ENCODE measurements at places on chromosomes 3 and 15.

GRCh38 chr3:122014741-122015140 is 7.3 kb downstream of the ILDR1 start:
- no peak for DNase-seq
- no peak overlapping the region for H3K4me3 ChIP-seq
- no peaks in the 10 kb centered on the region for H3K27me3 ChIP-seq
- H3K27ac ChIP-seq: no peak overlapping the region
- peaks cover 6% of the 10 kb centered on the region for H3K4me1 ChIP-seq

DNA sequence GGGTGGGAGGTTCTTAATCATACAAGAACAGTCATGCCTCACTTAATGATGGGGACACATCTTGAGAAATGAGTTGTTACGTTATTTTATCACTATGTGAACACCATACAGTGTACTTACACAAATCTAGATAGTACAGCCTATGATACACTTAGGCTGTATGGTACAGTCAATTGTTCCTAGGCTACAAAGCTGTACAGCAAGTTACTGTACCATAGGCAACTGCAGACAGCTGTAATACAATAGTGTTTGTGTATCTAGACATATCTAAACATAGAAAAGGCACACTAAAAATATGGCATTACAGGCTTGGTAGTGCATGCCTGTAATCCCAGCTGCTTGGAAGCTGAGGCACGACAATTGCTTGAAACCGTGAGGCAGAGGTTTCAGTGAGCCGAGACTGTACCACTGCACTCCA is 55.7 kb upstream of the PLXND1 start:
- no peak for DNase-seq
- peaks cover 51% of the 10 kb centered on the region for H3K4me1 ChIP-seq
- H3K27me3 ChIP-seq: no peaks in the 10 kb centered on the region
- H3K4me3 ChIP-seq: no peak overlapping the region

- no peak overlapping the region for H3K27ac ChIP-seq
- H3K4me1 ChIP-seq: no peaks in the 10 kb centered on the region
- no peak for DNase-seq
- H3K4me3 ChIP-seq: no peak overlapping the region
- no peaks in the 10 kb centered on the region for H3K36me3 ChIP-seq
- no peaks in the 10 kb centered on the region for H3K27me3 ChIP-seq
Observed at GRCh38 chr3:169387751-169388696, 275.5 kb downstream of the MECOM start.

- no peak for DNase-seq
- H3K4me3 ChIP-seq: no peak overlapping the region
- H3K36me3 ChIP-seq: no peaks in the 10 kb centered on the region
- H3K4me1 ChIP-seq: no peaks in the 10 kb centered on the region
Observed at GRCh38 chr3:37538747-37539146, 322.9 kb upstream of the CTDSPL start.

GRCh38 chr3:188453431-188454384 is 299.8 kb downstream of the LPP start:
- no peak overlapping the region for H3K4me3 ChIP-seq
- H3K27me3 ChIP-seq: no peaks in the 10 kb centered on the region
- DNase-seq: no peak

GRCh38 chr3:140655678-140656077 is 22.2 kb upstream of the TRIM42 start:
- no peak for DNase-seq
- no peaks in the 10 kb centered on the region for H3K4me1 ChIP-seq
- no peak overlapping the region for H3K4me3 ChIP-seq
- no peaks in the 10 kb centered on the region for H3K36me3 ChIP-seq

GRCh38 chr3:59256230-59256629 is 206.4 kb upstream of the CFAP20DC start:
- H3K27ac ChIP-seq: no peak overlapping the region
- H3K27me3 ChIP-seq: no peaks in the 10 kb centered on the region
- no peak for DNase-seq
- H3K4me1 ChIP-seq: no peaks in the 10 kb centered on the region
- H3K4me3 ChIP-seq: no peak overlapping the region

DNA sequence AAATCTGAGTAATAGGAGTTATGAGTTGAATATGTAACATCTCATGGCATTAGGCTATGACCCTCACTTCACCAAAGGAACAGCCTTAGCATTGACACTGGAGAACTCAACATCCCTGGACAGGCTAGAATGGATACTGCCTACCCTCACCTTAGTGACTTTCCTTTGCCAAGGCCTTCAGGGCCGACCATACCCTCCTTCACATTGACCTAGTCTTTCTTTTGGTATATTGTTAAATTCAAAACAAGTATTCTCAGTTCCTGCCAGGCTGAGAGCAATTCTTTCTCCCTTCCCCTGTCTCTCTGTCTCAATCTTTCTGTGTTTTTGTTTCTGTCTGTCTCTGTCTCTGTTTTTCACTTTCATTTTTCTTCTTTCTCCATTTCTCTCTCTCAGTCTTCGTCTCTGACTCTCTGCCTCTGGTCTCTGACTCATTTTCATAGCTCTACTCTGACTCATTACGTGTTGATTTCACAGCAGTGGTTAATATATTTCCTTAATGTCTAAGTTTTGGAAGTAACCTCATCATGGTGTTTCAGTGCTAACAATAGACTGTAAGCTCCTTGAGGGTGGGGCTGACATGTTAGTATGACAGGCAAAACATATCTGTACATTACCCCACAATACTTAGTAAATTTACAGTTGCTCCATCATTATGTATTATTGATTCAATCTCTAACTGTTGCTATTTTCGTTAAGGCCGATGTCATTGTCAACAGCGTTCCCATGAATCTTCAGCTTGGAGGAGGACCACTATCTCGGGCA is 32.5 kb downstream of the PARP15 start:
- peaks cover 7% of the 10 kb centered on the region for H3K4me1 ChIP-seq
- H3K27me3 ChIP-seq: no peaks in the 10 kb centered on the region
- DNase-seq: no peak

Data from RWPE2 (cell line).